Stimulated activated CD4-positive, alpha-beta T cell treated with anti-CD3 and anti-CD28 coated beads, Interleukin-15, amount 100 ng/mL, for 24 hours (primary cell): ENCODE measurements at places on chromosomes 2 and 18.
A peak's percentile ranks its signal among the peaks of the same experiment; 100 is the strongest.

GRCh38 chr2:119494163-119494790, 30.0 kb downstream of the SCTR start:
- no peak for DNase-seq

GRCh38 chr2:142723236-142723635, 154.2 kb upstream of the KYNU start:
- DNase-seq: no peak

- no peak for DNase-seq
Measured at GRCh38 chr18:48533340-48534070, 5.3 kb upstream of the CTIF start.

DNA sequence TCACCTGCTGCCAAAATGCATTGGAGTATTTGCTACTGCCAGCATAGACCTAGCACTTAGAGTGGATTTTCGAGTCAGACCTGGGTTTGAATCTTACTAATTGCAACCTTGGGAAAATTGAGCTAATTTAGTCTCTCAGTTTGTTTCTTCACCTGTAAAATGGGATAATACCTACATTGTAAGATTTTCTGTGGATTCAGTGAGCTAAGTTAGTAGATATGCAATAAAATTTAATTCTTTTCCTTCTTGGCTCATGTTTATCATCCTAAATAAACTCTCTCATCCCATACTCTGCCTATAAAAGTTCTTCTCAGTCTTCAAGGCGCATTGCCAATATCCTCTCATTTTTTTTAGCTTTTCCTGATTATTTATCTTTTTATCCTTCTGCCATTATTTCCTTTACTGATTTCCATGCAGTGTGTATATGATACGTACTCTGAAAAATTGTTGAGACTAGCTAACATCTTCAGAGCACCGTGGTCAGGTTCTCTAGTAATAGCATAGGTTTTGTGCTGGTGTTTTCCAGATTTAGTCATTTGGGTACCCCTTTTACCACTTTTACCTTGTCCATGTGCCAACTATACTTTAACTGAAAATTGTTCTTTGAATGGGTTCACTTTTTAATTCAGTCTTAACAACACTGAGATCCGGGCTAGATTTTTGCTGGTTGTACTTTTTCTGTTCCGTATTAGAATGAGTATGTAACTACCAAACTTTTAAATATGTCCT, 7.3 kb downstream of the CEP192 start:
- no peak for DNase-seq

GRCh38 chr2:100142393-100142792, at the start of gene AFF3:
Gene AFF3 (minus strand): TSS chr2:100142590. CDS start chr2:100104454, 38,136 bp downstream.
- peak; percentile 76 for DNase-seq

GRCh38 chr2:168522446-168522845, 66.4 kb downstream of the CERS6 start:
- no peak for DNase-seq

- DNase-seq: peak; percentile 69
Measured at GRCh38 chr2:65055422-65056214, 598 bp upstream of the CEP68 start.

- no peak for DNase-seq
Measured at GRCh38 chr18:46211816-46212215, 107.6 kb downstream of the HAUS1 start.

- DNase-seq: peak; percentile 41
Measured at GRCh38 chr2:45652090-45653031, 886 bp downstream of the PRKCE start.

GRCh38 chr18:21602299-21602587, 1.7 kb upstream of the ESCO1 start:
- DNase-seq: no peak
